ENCODE measurements at places on chromosomes 5 and 9.
A peak's percentile ranks its signal among the peaks of the same experiment; 100 is the strongest.

DNA sequence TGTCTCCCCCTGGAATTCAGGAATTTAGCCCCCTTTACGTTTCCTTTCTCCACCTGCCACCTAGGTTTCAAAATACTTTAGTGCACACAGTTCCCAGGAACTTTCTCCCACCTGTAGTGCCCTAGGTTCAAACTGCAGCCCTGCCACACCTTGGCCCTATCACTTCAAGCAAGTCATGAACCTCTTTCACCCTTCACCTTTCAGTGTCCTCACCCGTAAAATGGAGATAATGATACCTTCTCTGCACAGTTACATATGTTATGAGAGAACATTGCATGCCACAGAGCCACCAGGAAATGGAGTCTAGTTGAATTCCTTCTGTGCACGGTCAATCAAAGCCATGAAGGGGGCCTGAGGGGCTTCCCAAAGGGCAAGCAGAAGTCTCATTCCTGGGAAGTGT, 9.8 kb upstream of the EEIG1 start:
- no peak for DNase-seq

- no peak for DNase-seq
These were observed 126.8 kb upstream of the STC2 start for GRCh38 chr5:173454736-173455598.

GRCh38 chr5:78648359-78649210, at the start of gene LHFPL2:
Gene LHFPL2, minus strand, starts transcription at chr5:78648772. Its CDS starts 138,559 bp downstream, at chr5:78510213.
- DNase-seq = peak; percentile 55

GRCh38 chr9:33620738-33621439, 96.8 kb downstream of the ANKRD18B start:
- no peak for DNase-seq

GRCh38 chr5:22431406-22431805, 421.7 kb downstream of the CDH12 start:
- DNase-seq = no peak

GRCh38 chr5:54785729-54786591, 199.4 kb downstream of the ESM1 start:
- DNase-seq = no peak

GRCh38 chr9:117293206-117294114, 121.4 kb downstream of the ASTN2 start:
- no peak for DNase-seq

- no peak for DNase-seq
These were observed 180.5 kb downstream of the CRB2 start for GRCh38 chr9:123536455-123536868.

DNA sequence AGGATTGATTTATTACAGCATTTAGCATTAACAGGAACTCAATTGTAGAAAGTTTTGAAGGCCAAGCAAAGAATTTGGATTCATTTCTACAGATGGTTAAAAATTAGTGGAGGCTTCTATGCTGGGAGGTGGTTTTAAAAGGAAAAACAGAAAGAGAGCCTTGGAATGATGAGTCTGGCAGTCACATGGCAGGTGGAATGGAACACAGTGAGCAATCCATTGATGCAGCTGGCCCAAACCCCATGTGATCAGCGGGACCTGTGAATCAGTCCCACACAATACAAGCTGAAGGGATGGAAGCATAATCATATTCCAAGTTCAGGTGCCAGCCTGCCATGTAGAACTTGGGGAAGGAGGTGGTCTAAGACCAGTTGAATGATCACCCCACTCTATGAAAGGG, 147.9 kb downstream of the PIP5K1B start:
- DNase-seq = no peak

DNA sequence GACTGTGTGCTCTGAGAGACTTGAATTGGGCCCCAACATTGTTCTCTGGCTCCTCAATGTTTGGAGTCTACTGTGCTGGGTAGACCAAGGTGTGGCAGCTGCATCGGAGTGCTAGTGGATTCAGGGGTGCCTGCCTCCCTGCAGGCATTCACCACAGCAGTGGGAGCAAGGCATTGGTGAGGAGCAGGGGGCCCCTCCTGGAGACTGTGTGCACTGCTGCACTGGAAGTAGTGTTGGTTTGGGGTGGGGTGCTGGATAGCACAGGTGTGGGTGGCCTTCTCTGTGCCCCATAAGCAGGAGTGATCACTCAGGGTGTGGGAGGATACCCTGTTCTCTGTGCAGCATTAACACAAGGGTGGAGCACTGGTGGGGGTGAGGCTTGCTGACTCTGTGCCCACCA, 39.2 kb downstream of the INSL6 start:
- DNase-seq = no peak

GRCh38 chr5:125180231-125180829, 433.9 kb upstream of the ZNF608 start:
- no peak for DNase-seq

DNA sequence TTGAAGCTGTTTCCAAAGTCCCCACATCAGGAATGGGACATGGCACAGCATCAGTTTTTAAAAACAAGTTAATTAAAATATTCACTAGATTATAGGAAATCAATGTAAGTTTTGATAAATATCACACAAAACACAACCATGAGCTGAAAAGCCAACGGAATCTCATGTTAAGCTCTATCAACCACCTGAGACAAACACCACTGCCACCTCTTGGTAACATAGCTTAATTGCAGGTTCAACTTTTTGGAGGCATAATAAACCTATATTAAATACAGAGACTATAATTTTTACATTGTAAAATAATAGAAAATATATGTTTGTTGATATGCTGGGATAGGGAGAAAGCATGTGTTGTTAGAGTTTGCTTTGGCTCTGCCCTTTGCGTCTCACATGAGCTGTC, 126.1 kb downstream of the SV2C start:
- no peak for DNase-seq

DNA sequence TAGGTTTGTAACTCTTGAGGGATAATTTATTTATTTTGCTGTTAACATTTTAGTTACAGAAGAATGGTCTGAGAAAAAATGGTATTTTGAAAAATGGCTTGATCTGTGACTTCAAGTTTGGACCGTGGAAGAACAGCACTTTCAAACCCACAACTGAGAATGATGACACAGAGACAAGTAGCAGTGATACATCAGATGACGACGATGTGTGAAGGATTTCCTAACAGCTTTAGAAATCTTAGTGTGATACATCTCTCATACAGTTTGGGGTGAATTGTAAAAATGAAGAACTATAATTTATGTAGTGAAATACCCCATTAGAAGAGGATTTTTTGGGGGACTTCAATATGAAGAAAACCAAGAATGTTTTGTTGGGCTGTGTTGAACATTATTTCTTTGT, 88.7 kb downstream of the GPBP1 start:
- DNase-seq = no peak

- DNase-seq = no peak
These were observed 69.0 kb downstream of the SECISBP2 start for GRCh38 chr9:89387197-89387849.

DNA sequence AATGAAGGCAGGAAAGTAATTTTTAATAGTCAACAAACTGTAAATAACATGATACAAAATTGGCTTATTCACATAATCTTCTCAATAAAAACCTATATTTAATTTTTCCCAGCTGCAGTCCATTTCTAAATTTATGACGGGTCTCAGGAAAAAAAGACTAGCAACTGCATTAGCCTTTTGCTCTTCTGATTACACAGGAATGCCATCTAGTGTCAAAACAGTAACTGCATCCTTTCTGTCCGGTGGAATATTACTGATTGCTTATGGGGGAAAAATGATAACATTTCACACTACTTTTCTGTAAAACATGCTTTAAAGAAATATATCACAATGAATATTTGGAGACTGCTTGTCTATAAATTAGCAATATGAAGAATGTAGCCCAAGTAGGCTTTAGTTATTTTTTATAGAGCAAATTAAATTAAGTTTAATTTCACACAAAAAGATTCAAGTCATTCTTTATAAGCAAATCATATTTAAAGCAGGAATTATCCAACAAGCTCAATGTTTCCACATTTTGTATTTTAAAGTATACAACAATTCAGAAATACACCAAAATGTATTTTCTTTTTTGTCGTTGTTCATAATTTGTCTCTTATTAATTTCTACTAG, 534.7 kb downstream of the CDH10 start:
- DNase-seq = peak; percentile 69

DNA sequence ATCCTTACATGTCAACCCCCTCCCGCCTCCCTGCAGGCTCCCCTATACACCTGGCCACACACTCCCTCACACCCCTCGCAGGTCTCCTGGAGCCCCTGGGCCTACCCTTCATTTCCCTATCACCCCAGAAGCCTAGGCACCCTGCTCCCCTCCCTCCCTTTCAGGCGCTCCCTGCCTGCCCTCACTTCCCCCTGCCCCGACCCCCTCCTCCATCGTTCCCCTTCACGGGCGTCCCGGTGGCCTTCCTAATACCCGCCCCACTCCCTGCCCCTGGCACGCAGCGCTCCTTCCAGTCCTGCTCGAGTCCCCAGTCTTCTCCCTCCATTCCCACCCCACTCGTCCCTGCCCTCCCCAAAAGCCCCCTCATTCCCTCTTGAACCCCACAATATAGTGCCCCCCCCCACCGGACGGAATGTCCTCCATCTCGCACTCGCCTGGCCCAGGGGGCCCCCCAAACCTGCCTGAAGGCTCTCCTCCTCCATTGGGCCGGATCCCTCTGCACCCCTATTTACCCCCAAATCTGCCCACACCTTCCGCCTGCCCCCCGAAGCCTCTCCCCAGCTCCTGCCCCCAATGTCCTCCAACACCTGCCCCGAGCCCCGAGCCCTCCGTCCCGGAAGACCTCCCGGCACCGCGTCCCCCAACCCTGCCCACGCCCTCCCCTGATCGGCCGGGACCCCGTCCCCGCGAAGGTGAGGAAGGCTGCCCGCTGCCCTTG, 746 bp downstream of the STRBP start:
- DNase-seq = peak; percentile 10

- DNase-seq = peak; percentile 69
These were observed at the start of gene MYO10 for GRCh38 chr5:16936150-16936988. Gene MYO10, minus strand, starts transcription at chr5:16936288. Its CDS starts 480 bp downstream, at chr5:16935808.

DNA sequence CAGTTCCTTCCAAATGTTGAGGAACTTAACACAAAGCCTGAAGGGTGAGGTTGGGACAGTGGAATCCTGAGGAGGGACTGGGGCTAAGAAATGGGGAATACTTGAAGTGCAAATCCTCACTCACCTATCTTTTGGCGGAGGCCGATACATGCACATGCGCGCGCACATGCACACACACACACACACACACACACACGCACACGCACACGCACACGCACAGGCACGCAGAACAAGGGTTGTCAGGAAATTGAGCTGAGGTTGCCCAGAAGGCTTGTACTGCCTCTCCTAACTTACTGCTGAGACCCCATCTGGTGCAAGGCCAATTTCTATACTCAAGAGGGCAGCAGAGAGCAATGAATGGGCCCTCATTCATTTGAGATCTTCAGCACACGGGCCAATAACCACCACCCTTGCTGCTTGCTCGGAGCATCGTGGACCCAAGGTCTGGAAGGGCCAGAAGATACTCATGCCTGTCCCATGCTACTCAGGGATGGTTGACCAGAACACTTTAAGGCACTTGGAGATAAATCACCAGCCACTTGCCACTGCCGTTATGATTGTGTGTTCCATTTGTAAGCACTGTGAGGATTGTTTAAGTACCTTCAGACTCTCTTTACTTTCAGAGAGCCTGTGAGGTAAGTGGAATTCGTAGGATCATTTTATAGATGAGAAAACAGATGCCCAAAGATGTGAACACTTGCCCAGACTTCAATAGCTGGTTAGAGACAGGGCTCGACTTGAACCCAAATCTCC, 21.5 kb downstream of the BTF3 start:
- DNase-seq = peak; percentile 72

DNA sequence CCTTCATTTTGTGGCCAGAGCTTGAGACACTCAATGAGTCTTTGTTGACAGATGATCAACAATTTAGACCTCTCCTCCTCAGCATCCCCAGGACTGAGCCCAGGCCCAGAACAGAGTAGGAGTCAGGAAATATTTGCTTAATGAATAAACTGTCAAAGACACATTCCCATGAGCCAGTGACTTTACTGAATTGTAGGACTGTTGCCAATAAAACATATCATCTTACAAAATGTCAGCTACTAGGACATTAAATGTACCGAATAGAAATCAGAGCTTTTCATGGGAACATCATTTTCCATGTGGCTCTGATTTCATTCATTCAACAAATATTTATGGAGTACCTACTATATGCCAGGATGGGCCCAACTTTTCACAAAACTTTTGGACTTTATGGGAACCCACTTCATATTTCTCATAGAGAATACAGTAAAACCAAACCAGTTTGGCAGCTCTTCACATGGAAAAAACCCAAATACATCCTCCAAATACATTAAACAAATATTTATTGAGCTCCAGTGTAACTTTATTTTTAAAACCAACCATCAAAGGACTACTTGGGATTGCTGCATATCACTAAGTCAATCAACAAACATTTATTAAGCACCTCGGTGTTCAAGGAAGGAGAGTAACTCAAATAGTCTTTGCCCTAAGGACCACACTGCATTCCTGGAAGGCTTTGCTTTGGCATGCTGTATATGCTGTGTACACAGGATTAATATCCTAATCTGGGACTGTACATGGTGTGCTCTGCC, 11.4 kb downstream of the VDAC1 start:
- peak; percentile 5 for DNase-seq

- peak; percentile 72 for DNase-seq
These were observed 77.4 kb upstream of the DMRT1 start for GRCh38 chr9:764105-764524.

- DNase-seq = no peak
These were observed 782.4 kb upstream of the WWC1 start for GRCh38 chr5:167509076-167509475.

Data from NCI-H1092 treated with DMSO at 0.1 percent for 48 hours (cell line).